HepG2 (cell line): ENCODE measurements at places on chromosomes 6 and 20. TPM values are rescaled to one million over a fixed set of nuclear protein-coding genes. Genes with fewer than 3 reads are reported as not detected.
A peak's percentile ranks its signal among the peaks of the same experiment; 100 is the strongest.

DNA sequence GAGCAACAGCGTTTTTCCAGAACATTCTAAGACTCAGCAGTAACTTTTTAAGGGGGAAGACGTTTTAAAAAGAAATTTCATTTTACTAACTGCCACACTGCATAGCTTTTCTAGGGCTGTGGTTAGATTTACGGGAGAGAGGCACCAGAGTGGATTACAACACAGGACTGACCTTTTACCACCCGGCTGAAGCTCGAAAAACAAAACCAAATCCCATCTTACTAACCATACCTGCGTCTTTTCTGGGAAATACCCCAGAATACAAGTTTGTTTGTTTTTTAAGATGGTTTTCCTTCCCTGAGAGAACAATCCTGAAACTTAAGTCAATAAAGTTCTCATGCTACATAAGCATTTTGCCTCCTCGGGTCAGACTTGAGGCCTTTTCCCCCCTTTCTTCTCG lies 209.3 kb upstream of the SOX4 start:
- no peaks in the 10 kb centered on the region for H3K27me3 ChIP-seq
- peaks cover 48% of the 10 kb centered on the region for H3K4me1 ChIP-seq
- no peak overlapping the region for H3K27ac ChIP-seq
- H3K4me3 ChIP-seq, result peak overlapping the region; percentile 15; the same call in 1 of the 2 replicates
- no peaks in the 10 kb centered on the region for H3K36me3 ChIP-seq

Gene LTB
- total RNA-seq, result 0.22 TPM in 1 of 2 replicates, not detected in the other

- no peak for DNase-seq
- H3K4me1 ChIP-seq, result no peaks in the 10 kb centered on the region
- H3K27ac ChIP-seq, result no peak overlapping the region
- H3K36me3 ChIP-seq, result no peaks in the 10 kb centered on the region
- H3K4me3 ChIP-seq, result no peak overlapping the region
Measured at GRCh38 chr6:25446830-25447569, 167.8 kb downstream of the CARMIL1 start.

GRCh38 chr6:109477725-109478124 lies 5.3 kb downstream of the ZBTB24 start:
- peak overlapping the region; percentile 36 for H3K27ac ChIP-seq
- no peaks in the 10 kb centered on the region for H3K27me3 ChIP-seq

DNA sequence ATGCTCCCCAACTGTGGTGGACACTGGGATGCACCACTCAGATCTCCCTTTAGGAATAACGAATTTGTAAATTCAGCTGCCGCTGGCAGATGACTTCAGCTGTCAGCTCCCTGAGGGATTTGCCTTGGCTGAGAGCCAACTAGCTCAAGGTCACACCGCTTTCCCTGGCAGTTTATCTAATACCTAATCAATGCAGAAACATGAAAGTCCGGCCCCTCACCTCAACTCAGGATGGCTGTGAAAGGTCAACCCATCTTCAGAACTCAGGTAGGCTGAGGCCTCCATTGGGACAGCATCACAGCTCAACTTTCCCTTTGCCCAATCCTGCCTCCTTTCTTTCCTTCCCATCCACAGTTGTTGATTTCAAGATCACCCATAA lies 22.8 kb upstream of the SCGN start:
- no peak overlapping the region for H3K27ac ChIP-seq
- peak; percentile 61 for DNase-seq
- peaks cover 62% of the 10 kb centered on the region for H3K4me1 ChIP-seq
- H3K4me3 ChIP-seq, result no peak overlapping the region
- H3K36me3 ChIP-seq, result no peaks in the 10 kb centered on the region

Gene C6orf163
- total RNA-seq, result 0.79 and 1.8 TPM in 2 replicates

GRCh38 chr20:62349556-62350097 lies 17.5 kb downstream of the LAMA5 start:
- no peak overlapping the region for H3K4me3 ChIP-seq
- H3K36me3 ChIP-seq, result peaks cover 56% of the 10 kb centered on the region
- H3K27ac ChIP-seq, result peak overlapping the region; percentile 3
- H3K4me1 ChIP-seq, result peaks cover 31% of the 10 kb centered on the region
- H3K27me3 ChIP-seq, result no peaks in the 10 kb centered on the region

DNA sequence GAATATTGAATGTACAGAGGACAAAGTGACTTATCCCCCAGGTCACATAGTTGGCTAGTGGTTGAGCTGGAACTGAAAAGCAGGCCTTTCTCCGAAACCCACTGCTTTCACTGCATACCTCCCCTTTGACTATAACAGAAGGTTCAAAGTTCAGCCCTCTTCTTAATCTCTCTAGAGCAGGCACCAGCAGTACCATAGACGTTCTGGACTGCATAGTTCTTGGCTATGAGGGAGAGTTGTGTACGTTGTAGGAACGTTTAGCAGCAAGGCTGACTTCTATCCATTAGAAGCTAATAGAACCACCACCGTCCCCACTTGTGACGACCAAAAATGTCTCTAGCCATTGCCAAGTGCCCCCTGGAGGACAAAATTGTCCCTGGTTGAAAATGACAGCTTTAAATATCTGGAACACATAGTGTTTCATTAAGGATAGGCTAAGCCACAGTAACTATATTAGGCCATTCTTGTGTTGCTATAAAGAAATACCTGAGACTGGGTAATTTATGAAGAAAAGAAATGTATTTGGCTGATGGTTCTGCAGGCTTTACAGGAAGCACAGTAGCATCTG lies 123.8 kb upstream of the MTHFD1L start:
- no peaks in the 10 kb centered on the region for H3K27me3 ChIP-seq
- H3K27ac ChIP-seq, result no peak overlapping the region
- H3K36me3 ChIP-seq, result no peaks in the 10 kb centered on the region
- H3K4me3 ChIP-seq, result no peak overlapping the region
